ENCODE measurements at places on chromosomes 12 and 14.

GRCh38 chr14:83611491-83611890 is 1918.5 kb upstream of the FLRT2 start:
- no peak for DNase-seq

DNA sequence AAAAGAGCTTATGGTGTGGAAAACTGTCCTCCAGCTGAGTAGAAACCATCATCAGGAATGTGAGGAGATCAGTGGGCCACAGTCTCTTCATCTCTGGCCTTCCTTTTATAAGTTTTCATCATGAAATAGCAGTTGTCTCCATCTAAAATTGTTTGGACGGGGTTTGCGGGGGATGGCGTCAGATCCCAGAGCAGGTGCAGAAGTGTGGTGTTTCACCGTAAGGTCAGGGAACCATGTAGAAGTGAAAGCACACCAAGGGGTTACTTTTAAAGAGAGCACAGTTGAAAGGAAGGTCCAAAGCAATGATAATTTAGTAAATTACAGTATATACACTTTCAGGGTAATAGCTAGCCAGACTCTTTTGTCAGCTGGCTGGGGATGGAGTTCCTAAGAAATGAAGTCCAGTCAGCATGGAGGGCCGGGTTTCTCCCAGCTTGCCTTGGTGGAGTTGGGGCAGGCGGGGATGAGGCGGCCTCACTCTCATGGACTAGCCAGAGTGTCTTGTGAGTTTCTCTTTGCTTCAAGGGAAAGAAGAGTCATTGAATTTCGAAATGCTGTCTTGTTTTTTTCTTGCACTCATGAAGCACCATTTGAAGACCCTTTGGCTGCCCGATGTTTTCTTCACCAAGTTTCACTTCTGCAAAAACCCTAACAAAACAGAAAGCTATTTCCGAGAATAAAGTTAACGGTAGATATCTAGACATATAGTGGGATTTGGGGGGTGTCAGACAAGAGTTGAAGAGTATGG is 100.6 kb downstream of the ETV6 start:
- no peak for DNase-seq

DNA sequence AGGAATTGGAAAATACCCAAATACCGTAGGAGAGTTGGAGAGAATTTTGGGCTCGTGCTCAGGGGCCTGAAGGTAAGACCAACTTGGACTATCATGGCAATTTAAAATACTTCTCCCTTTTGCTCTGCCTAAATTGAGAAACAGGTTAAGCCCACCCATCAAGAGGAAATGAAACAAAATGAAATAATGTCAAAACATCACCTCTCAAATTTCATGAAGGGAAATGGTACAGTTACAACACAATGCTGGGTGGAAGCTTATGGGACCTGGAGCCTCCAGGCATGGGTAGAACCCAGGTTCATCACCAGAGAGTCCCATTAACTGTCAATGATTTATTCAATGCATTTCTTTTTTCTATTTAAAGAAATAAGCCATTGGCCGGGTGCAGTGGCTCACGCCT is 33.7 kb downstream of the FOS start:
- no peak for DNase-seq

GRCh38 chr12:57370072-57370471 is 60.8 kb downstream of the R3HDM2 start:
- DNase-seq = no peak

Measured in activated T-cell treated with anti-CD3 and anti-CD28 coated beads for 24 hours (primary cell).